ENCODE measurements at places on chromosomes 2 and 18. TPM values are rescaled to one million over a fixed set of nuclear protein-coding genes. Genes with fewer than 3 reads are reported as not detected.

The FOXD4L1 gene
- total RNA-seq, result 0.16 TPM

The GLI2 gene
- total RNA-seq, result 0.05 TPM

The TUBA3E gene
- total RNA-seq, result not detected

DNA sequence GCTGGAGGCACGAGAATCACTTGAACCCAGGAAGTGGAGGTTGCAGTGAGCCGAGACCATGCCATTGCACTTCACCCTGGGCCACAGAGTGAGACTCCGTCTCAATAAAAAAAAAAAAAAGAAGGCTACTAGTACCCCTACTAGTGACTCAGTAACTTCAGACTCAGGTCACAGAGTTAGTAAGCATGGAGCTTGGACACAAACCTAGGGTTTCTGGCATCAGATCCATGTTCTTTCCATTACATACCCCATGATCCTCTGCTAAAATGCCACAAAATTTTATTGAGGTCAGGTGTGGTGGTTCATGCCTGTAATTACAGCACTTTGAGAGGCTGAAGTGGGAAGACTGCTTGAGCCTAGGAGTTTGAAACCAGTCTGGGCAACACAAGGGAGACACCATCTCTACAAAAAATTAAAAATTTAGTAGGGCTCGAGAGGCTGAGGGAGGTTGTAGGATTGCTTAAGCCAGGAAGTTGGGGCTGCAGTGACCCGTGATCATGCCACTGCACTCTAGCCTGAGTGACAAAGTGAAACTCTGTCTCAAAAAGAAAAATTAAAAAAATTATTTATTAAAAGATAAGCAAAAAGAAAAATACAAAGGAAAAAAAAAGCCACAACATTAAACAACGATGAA, 45.1 kb downstream of the DHX57 start:
- DNase-seq, result no peak

DNA sequence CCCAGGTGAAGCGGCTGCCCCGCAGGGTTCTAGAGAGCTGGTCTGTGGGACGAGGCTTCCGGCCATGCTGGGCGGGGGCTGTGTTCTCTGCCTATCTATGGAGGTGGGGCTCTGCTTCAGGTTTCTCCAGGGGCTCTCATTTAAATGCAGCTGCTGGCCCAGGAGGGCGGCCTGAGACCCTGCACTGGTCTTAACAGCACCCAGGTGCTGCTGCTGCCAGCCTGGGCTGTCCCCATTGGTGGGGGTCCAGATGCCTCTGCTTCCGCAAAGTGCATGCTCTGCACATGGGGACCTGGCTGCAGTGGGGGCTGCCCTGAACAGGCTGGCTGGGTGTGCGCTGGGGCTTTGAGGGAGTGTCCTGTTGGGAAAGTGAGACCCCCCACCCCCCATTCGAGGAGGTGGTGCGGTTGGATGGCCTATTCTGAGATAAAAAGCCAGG, 29.7 kb upstream of the ALLC start:
- no peak for DNase-seq

DNA sequence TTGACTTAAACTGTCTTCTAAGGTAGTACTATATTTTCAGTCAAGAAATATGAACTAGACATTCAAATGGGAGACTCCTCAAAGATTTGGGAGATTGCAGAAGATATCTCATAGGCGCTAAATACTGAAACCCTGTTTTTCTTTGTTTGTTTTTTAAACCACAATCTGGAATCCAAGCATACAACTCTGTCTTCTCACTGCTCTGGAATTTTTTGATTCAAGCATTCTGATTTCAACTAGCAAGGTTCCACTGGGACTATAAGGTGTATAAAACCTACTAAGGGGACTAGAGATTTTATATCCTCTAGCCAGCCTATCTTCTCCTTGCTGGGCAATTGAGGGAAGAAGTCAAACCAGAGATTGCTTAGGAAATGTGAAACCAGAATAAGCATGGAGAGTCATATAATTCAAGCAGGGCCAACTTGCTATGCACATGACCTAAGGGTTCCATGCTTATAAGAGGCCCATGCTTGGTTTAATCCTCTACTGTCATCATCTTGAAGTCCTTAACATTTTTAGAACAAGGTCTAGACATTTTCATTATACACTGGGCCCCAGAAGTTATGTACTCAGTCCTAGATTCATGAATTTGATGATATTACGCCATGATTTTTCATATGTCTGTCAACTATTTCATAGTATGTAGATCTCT, 405.5 kb downstream of the PARD3B start:
- DNase-seq, result no peak

The ORC4 gene
- 38.2 TPM for total RNA-seq

- DNase-seq, result no peak
Observed at GRCh38 chr18:28110924-28111323, 66.0 kb downstream of the CDH2 start.

- DNase-seq, result no peak
Observed at GRCh38 chr2:137190411-137191195, 425.3 kb downstream of the THSD7B start.

DNA sequence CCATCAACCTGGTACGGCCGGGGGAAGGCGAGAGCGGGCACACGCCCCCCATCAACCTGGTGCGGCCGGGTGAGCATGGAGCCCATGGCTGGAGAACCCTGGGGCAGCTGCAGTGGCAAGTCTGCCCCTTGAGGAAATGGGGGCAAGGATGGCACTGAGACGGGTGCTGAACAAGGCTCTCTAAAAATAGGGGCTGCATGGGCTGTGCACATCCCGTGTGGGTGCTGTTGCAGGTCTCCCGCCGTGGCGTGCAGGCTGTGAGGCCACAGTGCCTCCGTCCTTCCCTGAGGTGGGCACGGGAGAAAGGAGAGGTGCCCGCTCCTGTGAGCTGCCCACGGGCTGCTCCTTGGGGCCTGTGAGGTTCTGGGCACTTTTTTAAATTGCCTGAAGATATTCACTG, 99.2 kb downstream of the NFATC1 start:
- DNase-seq, result no peak

DNA sequence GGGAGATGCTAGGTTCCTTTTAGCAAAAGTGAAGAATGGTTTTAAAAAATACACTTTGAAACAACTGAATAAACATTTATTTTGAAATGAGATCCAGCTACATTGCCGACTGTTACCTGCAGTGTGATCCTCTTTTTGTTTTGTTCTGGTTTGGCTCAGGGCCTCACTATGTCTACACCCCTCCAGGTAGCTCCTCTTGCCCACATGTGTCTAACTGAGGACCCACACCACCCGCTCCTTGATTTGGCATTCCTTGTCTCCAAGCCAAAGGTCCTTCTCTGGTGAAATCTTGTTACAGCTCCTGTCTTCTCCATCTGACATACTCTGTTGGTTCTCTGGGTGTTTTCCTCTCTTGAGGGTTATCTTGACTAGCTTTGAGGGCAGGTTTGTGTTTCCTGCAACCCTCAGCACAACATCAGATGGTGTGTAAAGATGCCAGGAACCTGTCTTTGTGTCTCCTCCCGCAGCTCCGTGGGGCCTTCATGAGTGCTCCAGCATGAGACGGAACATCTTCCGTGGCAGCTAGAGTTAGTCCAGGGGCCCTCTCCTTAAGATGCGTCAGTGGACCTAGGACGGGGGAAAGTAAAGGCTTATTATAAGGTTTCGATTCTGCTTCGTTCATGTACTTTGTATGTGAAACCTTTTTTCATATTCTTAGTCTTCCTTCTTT, 32.1 kb downstream of the MAP4K4 start:
- DNase-seq, result no peak

- no peak for DNase-seq
Observed at GRCh38 chr18:12376034-12376753, 833 bp downstream of the AFG3L2 start.

DNA sequence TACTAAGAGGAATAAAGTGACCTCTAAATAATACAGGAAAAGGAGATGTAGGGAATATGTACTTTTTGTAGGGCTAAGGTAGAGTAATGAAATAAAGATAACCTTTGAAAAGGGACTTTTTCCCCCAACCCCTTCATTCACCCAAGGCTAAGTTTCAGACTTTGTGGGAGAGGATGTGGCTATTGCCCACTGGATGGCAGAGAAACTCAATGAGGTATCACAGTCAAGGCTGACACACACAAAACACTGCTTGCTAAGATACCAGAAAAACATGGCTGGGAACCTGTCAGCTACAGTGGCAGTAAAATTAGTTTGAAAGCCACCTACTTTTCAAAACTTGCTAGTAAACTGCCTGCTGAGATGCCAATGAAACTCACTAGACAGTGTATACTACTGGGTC, 158.8 kb upstream of the WDSUB1 start:
- DNase-seq, result no peak

The RIT2 gene
- total RNA-seq, result not detected

DNA sequence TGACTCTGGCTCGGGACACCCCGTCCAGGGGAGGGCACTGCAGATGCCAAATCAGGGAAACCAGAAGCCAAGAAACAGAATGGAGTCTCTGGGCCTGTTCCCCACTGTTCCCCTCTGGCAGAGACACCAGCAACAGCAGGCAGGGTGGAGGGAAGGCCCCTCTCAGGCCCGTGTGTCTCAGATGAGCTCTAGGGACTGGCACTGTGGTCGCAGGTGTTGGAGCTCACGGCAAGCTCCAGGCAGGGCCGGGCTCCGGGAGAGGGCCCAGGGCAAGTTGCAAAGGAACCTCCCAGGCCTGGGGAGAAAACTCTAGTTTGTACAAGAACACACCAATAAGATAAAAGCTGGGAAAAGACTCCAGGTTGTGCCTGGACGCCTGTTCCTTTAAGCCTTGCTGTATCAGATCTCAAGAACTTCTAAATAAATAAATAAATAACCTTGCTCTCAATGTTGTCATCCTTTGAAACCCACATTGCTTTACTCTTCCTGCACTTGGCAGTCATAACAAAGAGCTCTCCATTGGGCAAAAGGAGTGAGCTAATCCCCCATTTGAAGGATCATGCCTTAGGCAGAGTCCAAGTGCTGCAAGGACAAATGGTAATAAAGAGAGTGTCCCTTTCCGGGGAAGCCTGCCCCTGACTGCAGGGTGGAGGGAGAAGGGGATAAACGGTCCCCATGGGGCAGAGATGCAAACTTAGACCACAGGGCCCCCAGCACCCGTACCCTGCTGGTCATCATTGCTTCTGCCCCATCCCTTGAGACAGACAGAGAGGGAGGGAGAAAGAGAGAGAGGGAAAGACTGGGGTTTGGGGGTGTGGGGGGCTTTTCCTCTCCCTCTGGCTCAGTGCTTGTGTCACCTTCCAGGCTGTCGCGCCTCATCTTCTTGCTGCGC, 33.3 kb downstream of the CNGA3 start:
- DNase-seq, result no peak

- no peak for DNase-seq
Observed at GRCh38 chr18:55688030-55688429, 100.0 kb upstream of the TCF4 start.

DNA sequence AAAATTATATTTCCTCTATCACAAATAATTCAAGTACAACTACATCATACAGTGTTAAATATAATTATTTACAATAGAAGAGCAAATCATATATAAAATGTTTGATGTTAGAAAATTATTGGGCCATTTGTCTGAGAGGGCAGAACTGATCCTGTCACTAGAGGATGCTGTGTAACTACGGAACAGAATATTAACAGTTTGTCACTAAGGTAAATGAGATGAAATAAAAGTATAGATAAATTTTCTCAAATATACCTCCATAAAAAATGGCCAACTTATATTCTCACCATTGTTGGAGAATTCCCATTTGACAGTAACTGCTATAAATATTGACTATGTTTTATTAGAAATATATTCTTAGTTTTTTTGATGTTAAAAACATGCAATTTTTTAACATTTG, 1067.4 kb upstream of the DDX18 start:
- DNase-seq, result no peak

The EFEMP1 gene
- 0.24 TPM for total RNA-seq

GRCh38 chr18:46276748-46277147, 172.6 kb downstream of the HAUS1 start:
- DNase-seq, result no peak

GRCh38 chr2:104444392-104444791, 409.5 kb upstream of the POU3F3 start:
- no peak for DNase-seq

DNA sequence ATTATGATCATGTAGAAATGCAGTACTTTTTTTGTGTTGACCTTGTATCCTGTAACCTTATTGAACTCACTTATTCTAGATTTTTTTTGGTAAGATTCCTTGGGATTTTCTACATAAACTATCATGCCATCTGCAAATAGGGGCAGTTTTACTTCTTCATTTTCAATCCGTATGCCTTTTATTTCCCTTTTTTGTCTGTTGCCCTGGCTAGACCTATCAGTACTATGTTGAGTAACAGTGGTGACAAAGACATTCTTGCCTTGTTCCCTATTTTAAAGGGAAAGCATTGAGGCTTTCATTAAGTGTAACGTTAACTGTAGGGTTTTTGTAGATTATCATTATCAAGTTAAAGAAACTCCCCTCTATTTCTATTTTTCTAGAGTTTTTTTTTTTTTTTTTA, 92.3 kb downstream of the LYPD1 start:
- DNase-seq, result no peak

- DNase-seq, result no peak
Observed at GRCh38 chr18:13452871-13453680, 234.5 kb downstream of the LDLRAD4 start.

The DYNC1I2 gene
- total RNA-seq, result 54.2 TPM

The BUB1 gene
- 77.1 TPM for total RNA-seq

GRCh38 chr18:55735199-55735855, 147.3 kb upstream of the TCF4 start:
- no peak for DNase-seq

- DNase-seq, result peak; percentile 21
Observed at GRCh38 chr2:219901155-219901554, 273.7 kb downstream of the SLC4A3 start.

The MYO7B gene
- 4.8 TPM for total RNA-seq
